ENCODE measurements at places on chromosomes 7 and 10.

GRCh38 chr7:106034383-106034782, 71.3 kb downstream of the CDHR3 start:
- DNase-seq = no peak

DNA sequence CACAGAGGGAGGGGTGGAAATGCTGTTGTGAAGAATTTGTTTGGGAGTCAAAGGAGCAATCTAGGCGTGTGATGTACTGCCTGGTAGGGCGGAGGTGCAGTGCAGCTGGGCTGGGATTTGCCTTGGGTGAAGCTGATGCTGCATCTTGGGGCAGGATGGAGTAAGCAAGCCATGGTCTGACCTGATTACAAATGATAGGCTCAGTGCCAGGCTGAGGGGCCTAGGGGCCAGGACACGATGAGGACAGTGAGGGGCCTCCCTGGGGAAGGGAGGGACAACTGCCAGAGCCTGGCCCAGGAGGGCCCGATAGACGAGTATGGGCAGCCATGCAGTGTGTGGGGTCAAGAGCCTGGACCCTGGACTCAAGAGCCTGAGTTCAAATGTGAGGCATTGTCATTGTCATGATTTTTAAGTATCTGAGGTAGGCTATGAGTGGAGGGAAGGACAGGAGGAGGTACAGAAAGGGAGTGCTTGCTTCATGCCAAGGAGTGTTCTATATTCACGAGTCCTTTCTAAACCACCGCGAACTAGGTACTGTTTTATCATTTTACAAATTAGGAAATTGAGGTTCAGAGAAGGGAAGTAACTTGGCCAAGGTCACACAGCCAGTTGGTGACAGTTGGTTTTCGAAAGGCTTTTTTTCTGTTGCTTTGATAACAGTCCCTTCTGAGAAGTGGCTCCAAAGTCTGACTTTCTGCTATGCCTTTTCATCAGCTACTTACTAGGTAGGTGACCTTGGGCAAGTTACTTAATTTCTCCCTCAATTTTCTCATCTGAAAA, 29.7 kb downstream of the HIF1AN start:
- no peak for DNase-seq

GRCh38 chr7:40498924-40499510, 364.2 kb downstream of the SUGCT start:
- DNase-seq = no peak

GRCh38 chr10:31599626-31600504, 280.8 kb downstream of the ZEB1 start:
- no peak for DNase-seq

DNA sequence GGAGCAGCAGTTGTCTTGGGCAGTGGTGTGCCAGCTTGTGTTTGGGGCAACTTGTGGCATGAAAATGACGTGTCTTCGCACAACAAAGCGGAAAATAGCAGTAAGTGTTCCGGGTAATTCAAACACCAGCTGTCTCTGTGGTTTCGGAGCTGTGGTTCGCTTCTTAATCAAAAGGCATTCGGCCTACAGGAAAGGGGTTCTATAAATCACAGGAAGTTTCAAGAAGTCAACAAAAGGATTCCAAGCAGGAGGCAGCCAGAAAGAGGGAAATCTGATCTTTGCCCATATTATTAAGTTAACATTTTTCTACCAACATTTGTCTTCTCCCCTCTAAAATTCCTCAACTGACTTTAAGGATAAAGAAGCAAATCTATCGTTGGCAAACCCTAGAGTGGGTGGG, 353.4 kb downstream of the FGFR2 start:
- DNase-seq = no peak

GRCh38 chr10:4136121-4136520, 351.1 kb upstream of the KLF6 start:
- no peak for DNase-seq

GRCh38 chr10:86099542-86100334, 266.9 kb downstream of the GRID1 start:
- no peak for DNase-seq

DNA sequence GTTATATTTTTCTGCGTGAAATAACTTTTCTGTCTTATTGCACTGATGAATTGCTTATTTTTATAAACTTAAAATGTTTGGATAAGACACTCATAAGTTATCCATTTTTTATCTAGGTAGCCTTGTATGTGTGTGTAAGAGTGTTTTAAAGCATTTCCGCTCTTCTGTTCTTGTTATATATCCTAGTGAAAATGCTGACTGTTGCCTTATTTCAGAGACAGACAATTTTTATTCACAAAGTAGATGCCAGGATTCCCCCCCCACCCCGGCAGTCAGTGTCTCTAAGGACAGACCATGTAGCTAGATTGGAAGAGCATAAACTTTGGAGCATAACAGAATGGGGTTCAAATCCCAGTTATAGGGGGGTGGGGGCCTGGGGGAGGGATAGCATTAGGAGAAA, 1.6 kb downstream of the SMC3 start:
- no peak for DNase-seq

- DNase-seq = peak; percentile 24
Measured at GRCh38 chr7:51187941-51188340, 128.7 kb downstream of the COBL start.

DNA sequence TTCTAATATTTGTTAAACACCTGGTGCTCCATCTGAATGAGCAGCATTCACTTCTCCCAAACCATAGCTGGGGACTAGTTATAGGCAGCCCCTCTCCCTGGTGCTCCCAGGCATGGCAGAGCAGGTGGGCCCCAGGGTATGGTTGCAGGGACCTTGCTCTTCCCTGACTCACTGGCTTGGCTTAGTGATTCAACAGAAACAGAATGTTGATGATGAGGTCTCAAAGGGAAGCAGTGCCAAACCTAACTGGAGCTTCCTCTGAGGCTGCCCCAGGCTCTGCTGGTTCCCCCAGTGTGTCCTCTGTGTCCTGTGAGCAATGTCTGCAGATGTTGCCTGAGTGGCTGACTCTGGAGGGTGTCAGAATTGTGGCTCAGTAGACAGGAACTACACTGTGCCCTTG, 3.7 kb downstream of the GPR26 start:
- no peak for DNase-seq

DNA sequence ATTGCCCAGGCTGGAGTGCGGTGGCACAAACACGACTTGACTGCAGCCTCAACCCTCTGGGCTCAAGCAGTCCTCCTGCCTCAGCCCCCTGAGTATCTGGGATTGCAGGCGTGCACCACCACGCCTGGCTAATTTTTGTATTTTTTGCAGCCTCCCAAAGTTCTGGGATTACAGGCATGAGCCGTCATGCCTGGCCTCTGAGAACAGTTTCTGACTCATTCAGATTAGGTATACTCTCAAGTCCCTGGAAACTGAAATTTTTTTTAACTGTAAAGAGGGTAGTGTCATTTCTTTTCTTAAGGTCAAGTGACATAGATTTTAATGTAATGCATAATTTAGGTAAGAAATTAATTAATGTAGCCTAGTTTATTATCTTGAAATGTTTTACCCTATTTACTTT, 104.7 kb downstream of the SEPTIN7 start:
- no peak for DNase-seq

DNA sequence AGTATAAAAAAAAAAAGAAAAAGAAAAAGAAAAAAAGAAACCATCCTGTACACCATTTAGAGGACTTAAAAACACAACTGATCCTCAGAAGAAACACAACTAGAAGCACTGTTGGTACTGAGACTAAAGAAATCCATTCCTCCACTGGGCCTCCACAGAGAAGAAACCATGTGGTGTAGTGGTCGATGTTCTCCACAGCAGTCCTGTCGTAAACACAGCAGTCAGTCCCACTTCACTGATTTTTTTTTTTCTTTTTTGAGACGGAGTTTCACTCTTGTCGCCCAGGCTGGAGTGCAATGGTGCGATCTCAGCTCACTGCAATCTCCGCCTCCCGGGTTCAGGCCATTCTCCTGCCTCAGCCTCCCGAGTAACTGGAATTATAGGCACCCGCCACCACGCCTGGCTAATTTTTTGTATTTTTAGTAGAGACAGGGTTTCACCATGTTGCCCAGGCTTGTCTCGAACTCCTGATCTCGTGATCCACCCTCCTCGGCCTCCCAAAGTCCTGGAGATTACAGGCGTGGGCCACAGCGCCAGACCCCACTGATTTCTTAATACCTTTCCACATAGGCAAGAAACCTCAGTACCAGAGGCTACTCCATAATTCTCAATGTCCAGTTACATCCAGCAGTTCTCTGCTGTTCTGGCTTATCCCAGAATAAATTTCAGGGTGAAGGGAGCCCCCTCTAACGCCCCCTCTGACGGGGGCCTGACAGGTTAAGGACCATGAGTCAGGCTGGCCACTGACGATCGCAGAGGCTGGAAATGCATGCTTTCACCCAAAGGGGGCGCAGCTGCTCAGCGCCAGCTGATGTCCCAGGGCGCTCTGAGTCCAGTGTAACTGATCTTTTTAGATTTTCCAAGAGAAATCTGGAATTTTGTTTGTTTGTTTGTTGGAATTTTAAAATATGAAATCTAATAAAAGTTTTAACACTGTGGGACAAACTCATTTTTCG, 24.8 kb upstream of the FFAR4 start:
- no peak for DNase-seq

- no peak for DNase-seq
Measured at GRCh38 chr7:134153493-134154136, 26.5 kb downstream of the LRGUK start.

- no peak for DNase-seq
Measured at GRCh38 chr10:97574374-97575126, 2.0 kb downstream of the ANKRD2 start.

DNA sequence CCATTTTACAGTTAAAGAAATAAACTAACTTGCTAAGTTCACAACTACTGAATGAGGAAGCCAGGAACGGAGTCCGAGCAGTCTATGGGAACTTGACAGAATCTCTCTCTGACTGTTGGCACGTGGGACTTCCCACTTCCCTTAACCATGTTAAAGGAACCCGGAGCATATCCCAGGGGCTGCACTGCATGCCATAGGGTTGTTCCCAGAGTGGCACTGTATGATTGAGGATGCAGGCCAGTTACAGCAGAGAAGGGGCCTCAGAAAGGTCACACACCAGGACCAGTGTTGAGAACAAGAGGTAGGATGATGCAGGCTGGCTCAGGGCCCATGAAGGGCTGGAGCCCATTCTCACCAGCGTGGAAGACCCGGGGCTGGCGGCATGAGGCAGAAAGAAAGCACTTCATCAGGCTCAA, 201.8 kb downstream of the NSUN6 start:
- DNase-seq = no peak

DNA sequence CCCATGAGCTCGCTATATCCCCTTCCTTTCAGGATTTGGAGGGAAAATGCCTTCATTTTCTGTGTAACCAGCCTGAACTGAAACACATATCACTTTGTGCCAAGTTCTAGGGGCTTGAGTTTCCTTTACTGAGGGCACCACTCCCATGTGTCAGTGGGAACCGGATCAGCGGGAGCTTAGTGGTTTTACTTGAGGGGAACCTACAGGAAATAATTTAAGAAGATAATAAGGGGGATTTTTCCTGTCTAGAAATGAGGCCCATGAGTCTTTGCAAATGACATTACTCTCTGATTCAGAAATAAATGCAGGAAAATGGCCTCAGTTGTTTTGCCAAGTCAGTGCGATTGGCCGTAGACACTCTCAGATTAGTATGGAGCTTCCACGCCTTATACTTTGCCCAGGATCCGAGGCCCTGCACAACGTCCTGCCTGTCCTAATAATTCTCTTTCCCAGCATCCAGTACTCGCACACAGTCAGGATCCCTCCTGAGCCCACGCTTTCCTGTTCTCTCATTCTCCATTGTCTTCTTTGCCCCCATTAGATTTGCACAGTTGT, 86.4 kb upstream of the LYZL1 start:
- DNase-seq = no peak

- no peak for DNase-seq
Measured at GRCh38 chr10:82968533-82968932, 1093.5 kb downstream of the NRG3 start.

- DNase-seq = peak; percentile 93
Measured at GRCh38 chr10:102643336-102644065, 778 bp upstream of the TRIM8 start.

DNA sequence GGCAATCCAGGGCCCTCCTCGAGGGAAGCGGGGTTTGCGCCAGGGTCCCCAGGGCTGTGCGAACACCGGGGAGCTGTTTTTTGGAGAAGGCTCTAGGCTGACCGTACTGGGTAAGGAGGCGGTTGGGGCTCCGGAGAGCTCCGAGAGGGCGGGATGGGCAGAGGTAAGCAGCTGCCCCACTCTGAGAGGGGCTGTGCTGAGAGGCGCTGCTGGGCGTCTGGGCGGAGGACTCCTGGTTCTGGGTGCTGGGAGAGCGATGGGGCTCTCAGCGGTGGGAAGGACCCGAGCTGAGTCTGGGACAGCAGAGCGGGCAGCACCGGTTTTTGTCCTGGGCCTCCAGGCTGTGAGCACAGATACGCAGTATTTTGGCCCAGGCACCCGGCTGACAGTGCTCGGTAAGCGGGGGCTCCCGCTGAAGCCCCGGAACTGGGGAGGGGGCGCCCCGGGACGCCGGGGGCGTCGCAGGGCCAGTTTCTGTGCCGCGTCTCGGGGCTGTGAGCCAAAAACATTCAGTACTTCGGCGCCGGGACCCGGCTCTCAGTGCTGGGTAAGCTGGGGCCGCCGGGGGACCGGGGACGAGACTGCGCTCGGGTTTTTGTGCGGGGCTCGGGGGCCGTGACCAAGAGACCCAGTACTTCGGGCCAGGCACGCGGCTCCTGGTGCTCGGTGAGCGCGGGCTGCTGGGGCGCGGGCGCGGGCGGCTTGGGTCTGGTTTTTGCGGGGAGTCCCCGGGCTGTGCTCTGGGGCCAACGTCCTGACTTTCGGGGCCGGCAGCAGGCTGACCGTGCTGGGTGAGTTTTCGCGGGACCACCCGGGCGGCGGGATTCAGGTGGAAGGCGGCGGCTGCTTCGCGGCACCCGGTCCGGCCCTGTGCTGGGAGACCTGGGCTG, 26.0 kb downstream of the PRSS2 start:
- DNase-seq = no peak

GRCh38 chr7:69732203-69732602, 133.9 kb downstream of the AUTS2 start:
- DNase-seq = no peak

- DNase-seq = no peak
Measured at GRCh38 chr7:140225562-140226249, 48.9 kb upstream of the KDM7A start.

DNA sequence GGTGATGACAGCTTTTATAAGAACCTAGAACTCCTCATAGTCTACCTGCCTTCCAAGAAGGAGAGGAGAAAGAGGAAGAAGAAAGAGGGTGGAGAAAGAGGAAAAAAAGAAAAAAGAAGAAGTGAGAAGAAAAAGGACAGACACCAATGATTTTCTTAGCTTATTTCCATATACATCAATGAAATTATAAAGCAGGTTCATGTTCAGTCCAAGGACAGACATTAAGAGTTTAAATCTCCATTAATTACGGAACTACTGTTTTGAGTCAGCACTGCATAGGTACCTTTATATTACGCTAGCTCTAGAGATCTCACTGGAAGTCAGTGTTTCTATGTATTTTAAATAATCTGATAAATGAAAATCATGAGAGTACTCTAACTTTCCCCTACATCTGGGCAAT, 309.0 kb upstream of the HGF start:
- DNase-seq = no peak
